ENCODE measurements at places on chromosomes 3 and 15.

DNA sequence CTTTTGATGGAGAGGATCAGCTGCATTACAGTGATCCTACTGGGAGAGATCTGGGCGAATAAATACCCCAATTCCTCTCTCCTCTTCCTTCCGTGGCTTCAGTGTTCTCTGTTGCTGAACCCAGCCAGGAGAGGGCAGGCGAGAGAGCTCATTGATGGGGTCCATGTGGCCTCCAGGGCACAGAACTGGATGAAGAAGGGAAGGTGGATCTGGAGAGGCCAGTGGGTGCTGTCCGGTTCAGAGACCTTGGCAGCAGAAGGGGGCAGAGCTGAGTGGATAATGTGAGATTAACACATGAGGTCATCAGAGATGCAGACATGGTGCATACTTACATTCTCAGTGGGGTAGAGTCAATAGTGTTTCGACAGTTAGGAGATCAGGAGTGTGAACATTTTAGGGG is 193.6 kb downstream of the CLSTN2 start:
- no peak for DNase-seq

GRCh38 chr3:25897019-25897418 is 107.1 kb downstream of the OXSM start:
- DNase-seq: no peak

GRCh38 chr3:11434017-11434526 is 161.9 kb downstream of the ATG7 start:
- no peak for DNase-seq

- DNase-seq: no peak
Observed at GRCh38 chr3:156383441-156384025, 171.4 kb downstream of the SSR3 start.

GRCh38 chr3:183489455-183490210 is 61.2 kb upstream of the MCF2L2 start:
- no peak for DNase-seq

DNA sequence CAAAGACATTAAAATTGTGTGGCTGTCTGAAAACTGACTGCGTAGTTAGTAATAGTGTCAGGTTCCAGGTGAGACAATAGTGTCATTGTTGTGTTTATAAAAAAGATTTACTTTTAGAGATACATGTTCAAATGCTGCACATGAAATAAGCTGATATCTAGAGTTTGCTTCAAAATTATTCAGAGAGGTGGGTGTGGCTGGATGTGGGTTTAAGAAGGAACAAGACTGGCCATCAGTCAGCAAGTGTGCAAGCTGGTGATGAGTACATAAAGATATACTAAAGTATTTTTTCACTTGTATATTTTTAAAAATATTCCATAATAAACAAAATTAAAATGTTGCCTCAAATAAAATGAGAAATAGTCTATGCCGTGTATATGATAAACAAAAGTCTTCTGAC is 190.6 kb downstream of the ARRDC4 start:
- no peak for DNase-seq

- DNase-seq: no peak
Observed at GRCh38 chr3:191329654-191330529, at the start of gene UTS2B. TSS of gene UTS2B (minus strand) at chr3:191330526. CDS start at chr3:191282189, 48,337 bp downstream.

DNA sequence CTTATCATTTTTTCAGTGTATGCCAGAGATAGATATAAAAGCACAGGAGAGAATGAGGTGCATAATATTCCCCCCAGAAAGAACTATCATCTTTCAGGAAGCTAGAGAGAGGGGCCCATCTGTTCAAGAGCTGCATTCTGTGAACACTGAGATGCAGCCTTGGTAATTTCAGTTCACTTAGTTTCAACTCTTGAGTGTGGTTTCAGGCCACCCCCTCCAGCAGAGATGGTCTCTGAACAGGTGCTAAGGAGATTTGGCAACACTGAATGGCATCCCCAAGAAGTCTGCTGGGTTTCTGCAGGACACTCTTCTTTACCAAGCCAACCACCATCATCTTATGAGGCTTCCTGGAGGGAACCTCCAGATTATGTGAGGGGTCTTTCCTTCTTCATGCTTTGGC is 30.4 kb upstream of the LIMD1 start:
- DNase-seq: no peak

All from CD4-positive, alpha-beta T cell (primary cell).